T-helper 2 cell treated with Interferon-gamma antibody and Interleukin-4, amounts not matched to agents 100 ng/mL and 5 ng/mL, for 36 hours (primary cell): ENCODE measurements at places on chromosomes 6 and 20. TPM values are rescaled to one million over a fixed set of nuclear protein-coding genes. Genes with fewer than 3 reads are reported as not detected.

Gene TBCC
- 28.7 and 29.0 TPM in 2 replicates for total RNA-seq

Gene IL17A
- total RNA-seq = not detected in 2 replicates

Gene ARMH2
- total RNA-seq = 0.61 and 1.4 TPM in 2 replicates

Gene PRICKLE4
- not detected in 2 replicates for total RNA-seq

Gene PFDN6
- total RNA-seq = 90.4 and 90.7 TPM in 2 replicates

Gene OOEP
- 0.66 and 0.84 TPM in 2 replicates for total RNA-seq

Gene RIMS4
- not detected in 2 replicates for total RNA-seq
